ENCODE measurements at places on chromosomes 7 and 10.

DNA sequence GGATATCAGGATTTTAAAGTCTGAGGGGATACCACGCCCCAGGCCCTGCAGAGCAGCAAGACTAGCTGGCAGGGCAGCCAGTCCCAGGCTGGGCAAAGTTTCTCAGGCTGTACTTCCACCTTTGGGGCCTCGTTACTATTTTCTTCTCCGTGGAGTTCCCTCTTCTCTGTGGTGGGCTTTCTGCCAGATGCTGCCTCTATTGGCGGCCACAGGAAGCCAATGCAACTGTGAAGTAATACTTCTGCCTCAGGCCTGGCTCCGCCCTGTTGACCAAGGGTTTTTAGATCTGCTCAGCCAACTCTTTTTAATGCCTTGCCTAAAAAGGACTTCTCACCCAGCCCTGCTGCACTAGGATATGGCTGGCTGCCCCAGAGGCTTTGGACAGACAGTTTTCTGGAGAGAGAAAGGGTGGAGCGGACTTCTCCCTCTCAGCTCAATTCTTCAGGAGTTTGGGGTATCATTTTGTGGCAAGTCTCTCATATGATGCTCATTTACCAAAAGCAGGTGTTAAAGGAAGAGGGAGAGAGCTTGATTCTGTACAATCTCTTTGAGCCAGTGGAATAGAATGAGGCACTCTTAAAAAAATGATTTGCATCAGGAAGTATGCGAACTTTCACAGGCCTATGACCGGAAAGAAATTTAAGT, 67.4 kb downstream of the HHEX start:
- peak; percentile 16 for DNase-seq

DNA sequence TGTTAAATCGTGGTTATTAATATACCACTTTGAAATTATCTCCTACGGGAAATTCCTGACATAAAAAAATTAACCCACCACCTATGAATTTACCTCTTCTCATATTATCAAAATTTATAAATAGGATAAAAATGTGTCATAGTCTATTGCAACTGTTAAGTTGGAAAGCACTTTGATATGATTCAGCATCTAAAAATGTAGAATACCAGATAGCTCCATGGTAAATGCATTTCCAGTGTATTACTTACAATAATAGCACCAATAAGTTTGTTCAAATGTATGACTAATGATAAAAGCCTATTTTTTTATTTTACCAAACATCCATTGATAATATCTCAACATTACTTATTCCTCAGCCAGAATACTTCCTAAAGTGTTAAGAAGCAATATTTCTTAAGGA, 13.6 kb upstream of the KCND2 start:
- no peak for DNase-seq

DNA sequence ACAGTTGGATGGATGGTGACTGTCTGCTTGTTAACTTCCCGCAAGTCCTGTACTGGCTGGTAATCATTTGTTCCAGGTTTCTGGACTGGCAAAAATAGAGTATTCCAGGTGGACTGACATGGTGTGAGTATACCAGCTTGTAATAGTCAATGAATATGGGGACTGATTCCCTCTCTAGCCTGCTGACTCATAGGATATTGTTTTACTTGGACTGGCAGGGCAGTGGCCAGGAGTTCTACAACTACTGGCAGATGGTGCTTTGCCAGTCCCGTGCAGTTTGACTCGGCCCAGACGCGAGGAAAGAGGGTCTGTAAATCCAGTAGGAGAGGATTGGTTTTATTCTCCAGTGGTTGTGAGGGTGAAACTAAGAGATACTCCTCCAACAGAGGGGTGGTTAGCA, 78.0 kb downstream of the PRR15 start:
- DNase-seq: no peak

DNA sequence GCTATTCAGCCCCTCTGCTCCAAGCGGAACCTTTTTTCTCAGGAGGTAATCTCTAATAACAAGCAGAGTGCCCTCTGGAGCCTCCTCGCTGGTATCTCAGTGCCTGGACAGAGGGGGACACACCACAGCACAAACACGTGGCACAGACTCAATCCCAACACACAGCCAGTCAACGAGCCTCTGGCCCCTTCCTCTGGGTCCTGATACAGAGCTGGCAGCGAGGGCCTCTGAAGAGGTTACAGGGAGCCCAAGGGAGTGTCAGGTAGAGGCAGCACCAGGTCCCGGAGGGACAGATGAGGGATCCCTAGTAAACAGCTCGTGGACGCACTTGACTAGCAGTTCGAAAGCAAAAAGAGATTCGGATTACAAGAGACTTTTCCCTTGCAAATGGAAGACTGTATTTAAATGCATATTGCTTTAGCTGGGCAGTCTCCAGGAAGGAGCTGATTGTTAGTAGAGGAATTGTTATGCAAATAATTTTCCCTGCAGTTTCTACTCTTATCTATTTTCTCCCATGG, 14.1 kb downstream of the CXCL12 start:
- DNase-seq: no peak

DNA sequence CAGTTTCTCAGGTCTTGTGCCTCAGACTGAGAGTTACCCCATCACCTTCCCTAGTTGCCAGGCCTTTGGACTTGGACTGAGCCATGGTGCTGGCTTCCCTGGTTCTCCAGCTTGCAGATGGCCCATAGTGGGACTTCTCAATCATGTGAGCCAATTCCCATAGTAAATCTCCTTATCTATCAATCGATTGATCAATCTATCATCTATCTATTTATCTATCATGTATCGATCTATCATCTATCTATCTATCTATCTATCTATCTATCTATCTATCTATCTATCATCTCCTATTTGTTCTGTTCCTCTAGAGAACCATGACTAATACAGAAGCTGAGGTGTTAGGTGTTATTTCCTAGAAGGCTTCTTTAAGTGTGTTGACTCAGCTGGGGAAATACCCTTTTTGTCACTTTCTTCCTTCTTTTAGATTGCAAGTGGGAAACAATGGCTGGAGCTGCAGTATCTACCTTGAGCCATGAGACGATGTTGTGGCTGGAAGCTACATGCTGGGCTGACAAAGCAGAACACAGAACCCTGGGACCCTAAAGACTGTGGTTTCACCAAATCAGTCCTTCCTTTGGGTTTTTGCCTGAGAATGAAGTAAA, 234.7 kb upstream of the GLI3 start:
- DNase-seq: no peak

GRCh38 chr7:455110-455928, 64.3 kb downstream of the PDGFA start:
- no peak for DNase-seq

DNA sequence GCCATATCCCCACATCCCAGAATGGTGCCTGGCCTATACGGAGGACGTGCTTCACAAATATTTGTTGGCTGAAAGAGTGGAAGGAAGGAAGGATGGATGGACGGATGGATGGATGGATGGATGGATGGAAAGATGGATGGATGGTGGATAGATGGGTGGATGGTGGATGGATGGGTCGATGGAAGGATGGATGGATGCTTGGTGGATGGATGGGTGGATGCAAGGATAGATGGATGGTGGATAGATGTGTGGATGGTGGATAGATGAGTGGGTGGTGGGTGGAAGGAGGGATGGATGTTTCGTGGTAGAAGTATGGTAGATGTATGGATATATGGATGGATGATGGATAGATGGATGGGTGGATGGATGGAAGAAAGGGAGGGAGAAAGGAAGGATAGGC, 10.8 kb downstream of the CHAT start:
- no peak for DNase-seq

GRCh38 chr7:2014391-2015241, 218.1 kb downstream of the MAD1L1 start:
- DNase-seq: no peak

DNA sequence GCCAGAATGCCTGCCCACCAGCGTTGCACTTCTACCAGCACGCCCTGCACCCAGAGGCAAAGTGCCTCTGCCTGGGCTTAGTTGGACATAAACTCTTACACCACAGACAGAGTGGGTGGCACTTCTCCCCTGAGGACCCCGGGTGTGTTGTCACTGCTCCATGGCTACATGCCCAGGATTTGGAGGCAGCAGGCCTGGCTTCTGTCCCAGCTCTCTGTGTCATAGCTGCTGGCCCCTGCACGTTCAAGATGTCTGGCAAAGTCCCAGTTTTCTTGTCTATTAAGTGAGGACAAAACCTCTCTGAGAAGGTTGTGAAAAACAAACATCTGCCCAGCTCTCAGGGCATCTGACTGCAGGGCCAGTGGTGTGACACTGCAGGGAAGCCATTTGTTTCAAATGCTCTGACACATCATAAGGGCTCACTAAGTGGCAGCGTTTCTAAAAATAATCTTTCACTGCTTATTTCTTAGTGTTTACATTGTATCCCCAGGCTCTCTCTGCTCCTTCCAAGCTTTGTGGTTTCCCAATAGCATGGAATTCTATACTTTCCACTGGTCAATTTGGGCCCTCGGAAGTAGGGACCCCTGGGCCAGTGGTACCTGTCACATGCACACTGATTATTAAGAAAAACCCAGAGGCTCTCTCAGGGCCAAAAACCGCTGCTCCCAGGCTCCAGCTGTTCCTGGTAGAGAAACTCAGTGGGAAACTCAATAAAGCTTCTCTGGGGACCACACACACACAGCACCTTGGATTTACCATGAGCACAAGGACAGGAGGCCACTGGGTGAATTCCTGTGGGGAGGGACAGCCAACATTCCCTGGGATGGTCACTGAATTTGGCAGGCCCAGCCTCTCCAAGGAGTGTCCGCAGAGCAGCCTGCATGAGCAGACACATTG, 86.2 kb upstream of the ANLN start:
- DNase-seq: peak; percentile 99

DNA sequence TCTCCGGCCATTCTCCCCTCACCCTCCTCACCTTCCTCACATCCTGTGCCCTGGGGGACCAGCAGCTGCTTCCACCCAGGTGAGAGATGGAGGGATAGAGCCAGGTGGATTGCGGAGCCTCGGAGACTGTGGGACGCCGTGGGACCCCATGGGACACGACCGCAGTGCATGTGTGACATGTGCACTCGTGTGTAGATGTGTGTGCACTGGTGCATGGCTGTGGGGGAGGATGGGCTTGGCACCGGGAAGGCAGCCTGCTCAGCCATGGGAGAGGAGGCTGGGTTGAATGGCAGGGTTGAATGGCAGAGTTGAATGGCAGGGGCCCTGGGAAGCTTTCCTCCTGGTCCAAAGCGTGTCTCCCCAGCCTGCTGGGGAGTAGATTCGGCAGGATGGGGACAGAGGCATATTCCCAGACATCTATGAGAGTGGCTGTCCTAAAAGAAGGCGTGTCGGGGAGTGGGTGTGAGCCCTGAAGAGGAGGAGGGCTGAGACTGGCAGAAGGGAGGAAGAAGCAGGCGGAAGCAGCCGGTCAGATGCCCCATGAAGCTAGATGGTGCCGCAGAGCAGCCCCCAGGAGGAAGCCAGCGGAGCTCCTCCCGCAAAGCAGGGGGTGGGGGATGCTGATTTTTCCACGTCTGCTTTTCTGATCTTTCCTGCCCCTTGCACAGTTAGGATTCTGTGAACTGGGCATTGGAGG, 815 bp downstream of the GIMAP8 start:
- no peak for DNase-seq

- no peak for DNase-seq
These were observed 437.1 kb upstream of the NPVF start for GRCh38 chr7:25665374-25665773.
